ENCODE measurements at places on chromosomes 4 and X. TPM values are rescaled to one million over a fixed set of nuclear protein-coding genes. Genes with fewer than 3 reads are reported as not detected.

TMEM165 gene
- 102 TPM for total RNA-seq

GRCh38 chr4:156378033-156378665 lies 424.5 kb upstream of the CTSO start:
- no peaks in the 10 kb centered on the region for H3K27me3 ChIP-seq
- H3K4me3 ChIP-seq, result no peak overlapping the region
- no peak for DNase-seq
- no peaks in the 10 kb centered on the region for H3K4me1 ChIP-seq
- no peaks in the 10 kb centered on the region for H3K36me3 ChIP-seq

SPP1 gene
- not detected for total RNA-seq

DNA sequence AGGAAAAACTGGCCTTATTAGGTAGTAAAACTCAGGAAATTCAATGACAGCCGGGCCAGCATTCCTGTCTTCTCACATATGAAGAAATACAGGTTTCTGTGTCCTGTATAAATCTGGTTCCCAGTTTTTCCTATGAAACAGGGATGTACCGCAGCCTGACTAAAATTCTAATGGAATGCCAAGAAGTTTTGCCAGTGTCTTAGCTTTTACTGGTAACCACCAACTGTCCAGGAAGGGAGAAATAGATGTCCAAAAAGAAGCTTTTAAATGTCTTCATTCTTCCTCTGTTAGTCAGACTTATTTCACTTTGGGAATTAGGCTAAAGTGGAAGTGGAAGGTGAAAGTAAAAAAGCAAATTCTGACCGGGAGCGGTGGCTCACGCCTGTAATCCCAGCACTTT lies 108.0 kb upstream of the TBL1X start:
- no peaks in the 10 kb centered on the region for H3K27me3 ChIP-seq
- no peak overlapping the region for H3K4me3 ChIP-seq
- no peak for DNase-seq
- no peaks in the 10 kb centered on the region for H3K36me3 ChIP-seq

KDM6A gene
- 73.1 TPM for total RNA-seq

DNA sequence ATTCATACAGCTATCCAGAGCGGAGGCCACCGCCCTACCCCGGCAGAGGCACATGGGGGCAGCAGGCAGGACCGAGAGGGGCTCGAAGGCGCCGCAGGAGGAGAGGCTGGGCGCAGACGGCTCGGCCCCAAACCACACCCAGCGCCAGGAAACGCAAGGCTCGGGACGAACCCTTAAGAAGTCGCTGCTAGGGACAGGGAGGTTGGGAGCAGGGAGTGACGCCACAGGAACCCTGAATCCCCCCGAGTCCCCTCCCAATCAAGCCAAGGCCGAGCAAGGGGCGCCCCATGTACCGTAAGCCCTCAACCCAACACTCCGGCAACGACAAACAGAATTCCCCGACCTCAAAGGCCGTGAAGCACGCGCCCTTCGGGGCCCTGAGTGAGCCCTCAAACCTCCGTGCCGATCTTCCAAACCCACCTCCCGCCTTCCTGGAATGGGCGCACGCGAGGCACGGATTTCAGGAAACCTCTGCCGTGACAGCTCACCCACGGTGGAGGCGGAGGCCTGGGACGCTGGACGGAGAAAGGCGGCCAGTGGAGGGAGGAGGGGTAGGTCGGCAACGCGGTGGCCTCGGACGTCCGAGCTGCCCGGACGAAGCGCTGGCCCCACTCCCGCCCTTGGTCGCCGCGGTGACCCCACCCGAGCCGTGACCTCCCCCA lies 1.8 kb downstream of the ZFYVE28 start:
- DNase-seq, result no peak
- H3K4me1 ChIP-seq, result peaks cover 63% of the 10 kb centered on the region
- H3K27ac ChIP-seq, result peak overlapping the region; percentile 40
- peak overlapping the region; percentile 34 for H3K4me3 ChIP-seq

LEF1 gene
- total RNA-seq, result 18.7 TPM

- DNase-seq, result no peak
- no peaks in the 10 kb centered on the region for H3K4me1 ChIP-seq
- no peak overlapping the region for H3K27ac ChIP-seq
- no peaks in the 10 kb centered on the region for H3K36me3 ChIP-seq
These were observed 79.3 kb upstream of the CAMK2D start for GRCh38 chr4:113840861-113841260.

RNF150 gene
- total RNA-seq, result not detected

DNA sequence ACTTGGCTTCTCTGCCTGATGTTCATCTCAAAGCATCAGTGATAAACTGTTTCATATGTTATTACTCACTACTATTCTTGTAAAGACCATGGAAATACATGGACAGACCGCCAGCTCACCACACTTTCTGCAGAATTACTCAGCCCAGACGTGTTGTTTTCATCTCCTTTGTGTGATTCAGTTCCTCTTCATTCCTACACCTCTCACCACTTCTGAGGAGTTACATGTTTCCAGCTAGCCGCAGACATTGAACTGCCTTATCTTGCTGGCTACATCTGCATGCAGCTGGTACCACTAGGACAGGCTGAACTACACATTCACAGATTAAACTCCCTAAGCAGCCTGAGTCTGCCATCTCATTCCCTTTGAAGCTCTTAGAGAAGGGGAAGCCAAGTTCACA lies 443.2 kb upstream of the FGF16 start:
- H3K27ac ChIP-seq, result no peak overlapping the region
- DNase-seq, result no peak
- H3K4me1 ChIP-seq, result no peaks in the 10 kb centered on the region
- no peaks in the 10 kb centered on the region for H3K27me3 ChIP-seq
- no peaks in the 10 kb centered on the region for H3K36me3 ChIP-seq

All from natural killer cell (primary cell).